ENCODE measurements at places on chromosomes 11 and 22.

DNA sequence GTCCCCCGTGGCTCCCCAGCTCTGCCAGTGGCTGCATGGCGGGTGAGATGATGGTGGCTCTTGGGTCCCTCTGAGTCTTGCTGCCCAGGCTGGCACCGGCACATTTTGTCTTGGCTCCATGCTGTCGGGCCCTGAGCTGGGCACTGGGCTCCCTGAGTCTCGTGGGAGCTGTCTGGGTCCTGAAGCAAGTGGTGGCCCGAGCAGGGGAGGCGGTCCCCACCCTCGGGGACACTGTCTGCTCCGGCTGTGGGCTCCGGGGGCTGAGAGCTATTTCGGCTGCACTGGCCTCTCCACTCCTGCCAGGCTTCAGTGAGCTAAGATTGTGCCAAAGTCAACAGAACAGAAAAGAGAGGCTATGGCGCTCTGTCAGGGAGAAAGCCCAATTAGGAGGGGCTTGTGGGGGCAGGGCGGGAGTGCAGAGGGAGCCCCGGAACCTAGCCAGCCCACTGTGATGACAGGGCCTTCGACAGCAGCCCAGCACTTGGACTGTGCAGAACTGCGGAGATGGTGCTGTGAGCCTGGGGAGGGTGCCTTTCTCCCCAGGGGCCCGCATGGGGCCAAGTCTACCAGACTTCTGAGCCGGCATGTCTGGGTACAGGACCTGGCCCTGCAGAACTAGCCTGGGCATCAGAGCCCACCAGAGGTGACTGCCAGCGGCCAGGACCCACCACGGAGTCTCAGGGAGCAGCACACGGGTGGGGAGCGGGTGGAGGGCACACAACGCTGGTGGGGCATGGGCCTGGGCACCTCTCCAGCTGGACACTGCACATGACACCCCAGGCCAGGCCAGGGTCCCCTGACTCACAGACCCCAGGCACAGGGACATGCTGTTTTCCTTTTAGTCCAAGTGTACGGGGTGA, 38.0 kb downstream of the RTN4R start:
- DNase-seq = no peak

- DNase-seq = peak; percentile 37
These were observed 53.0 kb downstream of the SIK3 start for GRCh38 chr11:117045196-117045595.

- DNase-seq = no peak
These were observed 18.4 kb downstream of the SELENOO start for GRCh38 chr22:50218996-50219727.

DNA sequence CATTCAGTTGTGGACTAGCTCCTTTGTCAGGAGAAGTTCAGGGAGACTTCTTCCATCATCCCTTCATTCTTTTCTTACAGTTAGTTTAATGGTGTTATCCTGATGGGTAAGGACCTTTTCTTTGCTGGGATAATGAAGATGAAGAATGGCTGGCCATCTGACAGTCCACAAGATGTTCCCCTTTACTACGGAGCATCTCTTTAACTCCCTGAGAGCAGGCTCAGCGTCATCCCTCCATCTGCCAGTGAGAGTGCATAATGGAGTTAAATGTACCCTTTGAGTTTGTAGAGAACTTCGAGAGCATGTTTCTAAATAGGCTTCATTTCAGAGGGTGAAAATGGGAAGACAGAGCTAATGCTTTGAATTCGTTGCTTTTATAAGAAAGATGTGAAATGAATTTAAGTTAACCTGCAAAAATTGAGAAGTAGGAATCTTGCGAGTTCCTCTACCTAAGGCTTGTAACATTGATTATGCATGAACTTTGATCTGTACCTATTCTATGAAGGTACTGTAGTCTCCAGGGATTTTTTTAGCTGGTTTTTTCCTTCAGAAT, 1.7 kb downstream of the EP300 start:
- DNase-seq = no peak

DNA sequence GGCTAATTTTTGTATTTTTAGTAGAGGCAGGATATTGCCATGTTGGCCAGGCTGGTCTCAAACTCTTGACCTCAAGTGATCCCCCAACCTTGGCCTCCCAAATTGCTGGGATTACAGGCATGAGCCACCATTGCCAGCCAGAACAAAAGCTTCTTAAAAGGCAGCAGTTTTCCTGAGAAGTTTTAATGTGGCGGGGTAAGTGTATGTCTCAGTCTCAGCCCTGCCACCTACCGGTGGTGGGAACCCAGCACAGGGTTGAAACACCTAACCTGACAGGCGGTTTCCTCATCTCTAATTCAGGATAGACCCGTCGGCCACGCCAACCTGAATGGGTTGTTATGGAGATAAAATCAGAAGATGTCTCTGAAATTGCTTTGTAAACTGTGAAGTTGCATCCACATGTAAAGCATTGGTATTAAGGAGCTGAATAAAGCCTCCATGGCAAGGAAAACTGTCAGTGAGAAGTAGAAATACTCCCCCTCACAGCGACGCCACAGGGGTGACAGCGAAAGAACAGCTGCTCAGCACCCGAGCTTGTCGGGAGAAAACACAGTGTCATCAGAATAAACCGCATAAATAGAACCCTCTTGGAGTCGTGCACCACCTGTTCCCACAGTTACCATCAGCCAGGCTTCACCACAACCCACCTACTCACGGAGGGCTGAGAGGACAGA, 165.9 kb upstream of the NCAM1 start:
- DNase-seq = no peak

DNA sequence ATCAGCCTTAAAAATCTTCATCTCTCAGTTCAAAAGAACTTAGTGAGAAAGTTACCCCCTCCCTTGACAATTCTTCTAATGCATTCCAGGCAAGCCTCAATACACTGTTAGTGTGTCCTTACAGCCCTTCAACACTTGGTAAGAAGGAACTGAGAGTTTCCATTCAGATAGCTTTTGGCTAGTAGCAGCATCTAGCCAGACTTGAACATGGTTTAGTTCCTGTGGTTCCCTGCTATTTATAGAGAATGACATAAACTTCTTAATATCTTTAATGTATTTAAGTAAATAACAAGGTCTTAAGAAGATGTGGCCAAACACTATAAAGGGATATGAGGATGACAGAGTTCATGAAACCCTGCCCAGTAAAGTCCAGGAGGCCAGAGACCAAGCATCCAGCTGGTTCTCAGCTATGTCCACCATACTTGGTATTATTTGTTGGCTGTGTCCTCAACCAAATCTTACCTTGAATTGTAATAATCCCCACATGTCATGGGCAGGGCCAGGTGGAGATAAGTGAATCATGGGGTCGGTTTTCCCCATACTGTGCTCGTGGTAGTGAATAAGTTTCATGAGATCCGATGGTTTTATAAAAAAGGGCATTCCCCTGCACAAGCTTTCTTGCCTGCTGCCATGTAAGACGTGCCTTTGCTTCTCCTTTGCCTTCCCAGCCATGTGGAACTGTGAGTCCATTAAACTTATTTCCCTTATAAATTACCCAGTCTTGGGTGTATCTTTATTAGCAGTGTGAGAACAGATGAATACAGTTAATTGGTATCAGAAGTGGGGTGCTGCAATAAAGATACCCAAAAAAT, 132.4 kb downstream of the LARGE1 start:
- DNase-seq = no peak

- DNase-seq = peak; percentile 97
These were observed 89.3 kb downstream of the ARHGAP42 start for GRCh38 chr11:100776212-100776896.

DNA sequence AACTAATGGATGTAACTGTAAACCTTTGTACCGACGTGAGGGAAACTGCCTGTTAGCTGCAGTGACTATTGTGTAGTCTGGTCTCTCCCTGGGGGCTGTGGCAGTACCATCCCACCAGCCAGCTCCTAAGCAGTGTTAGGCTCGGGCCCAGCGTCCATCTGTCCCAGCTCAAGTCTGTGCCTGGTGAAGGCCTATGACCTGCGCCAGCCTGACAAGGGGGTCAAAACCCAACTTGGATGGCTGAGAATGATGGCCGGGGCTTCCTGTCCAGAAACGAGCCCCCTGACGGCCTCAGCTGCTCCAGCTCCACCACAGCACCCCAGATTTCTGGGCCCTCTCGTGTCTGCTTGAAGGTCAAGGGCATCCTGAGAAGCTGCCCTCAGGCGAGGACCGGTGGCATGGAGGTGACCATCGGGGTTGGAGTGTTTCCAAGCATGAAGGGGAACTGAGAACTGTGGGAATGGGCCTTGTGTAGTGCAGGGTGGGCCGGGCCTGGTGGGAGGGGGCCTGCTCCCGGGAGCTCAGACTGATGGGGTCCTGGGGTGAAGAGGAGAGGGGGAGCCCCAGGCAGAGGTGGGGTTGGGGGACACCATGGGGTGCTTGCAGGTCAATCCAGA, 14.3 kb upstream of the SPI1 start:
- no peak for DNase-seq

DNA sequence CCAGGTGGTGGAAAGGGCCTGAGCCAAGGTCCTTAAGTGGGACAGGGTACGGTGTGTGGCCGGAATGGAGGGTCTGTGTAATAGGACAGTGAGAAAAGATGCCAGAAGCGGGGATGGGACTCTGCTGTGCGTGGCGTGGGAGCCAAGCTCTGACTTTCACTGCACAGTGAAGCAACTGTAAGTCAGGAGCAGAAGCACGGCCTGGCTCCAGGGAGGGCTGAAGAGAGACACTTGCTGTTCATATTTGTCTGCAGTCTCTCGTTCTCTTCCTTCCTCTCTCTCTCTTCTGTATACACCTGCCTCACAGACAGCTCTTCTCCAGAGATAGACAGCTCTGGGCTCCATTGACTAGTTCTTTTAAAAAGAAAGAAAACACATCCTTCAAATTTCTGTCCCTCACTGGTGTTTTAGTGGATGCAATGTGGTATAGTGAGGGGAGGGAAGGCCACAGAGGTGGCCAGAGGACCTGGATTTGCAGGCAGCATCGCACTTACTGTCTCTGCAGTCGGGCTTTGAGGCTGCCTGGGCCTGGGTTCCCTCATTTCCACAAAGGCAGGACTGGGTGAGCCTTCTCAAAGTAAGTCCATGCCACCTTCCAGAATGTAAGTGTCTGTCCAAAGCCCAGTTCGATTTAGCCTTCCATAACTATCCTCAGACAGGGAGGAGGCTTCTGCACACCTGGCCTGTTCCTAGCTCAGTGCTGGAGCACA, 2.1 kb downstream of the IL17RA start:
- DNase-seq = no peak

- DNase-seq = no peak
These were observed 61.3 kb downstream of the MN1 start for GRCh38 chr22:27740202-27740748.

- DNase-seq = no peak
These were observed 28.7 kb upstream of the RTL6 start for GRCh38 chr22:44526779-44527126.

DNA sequence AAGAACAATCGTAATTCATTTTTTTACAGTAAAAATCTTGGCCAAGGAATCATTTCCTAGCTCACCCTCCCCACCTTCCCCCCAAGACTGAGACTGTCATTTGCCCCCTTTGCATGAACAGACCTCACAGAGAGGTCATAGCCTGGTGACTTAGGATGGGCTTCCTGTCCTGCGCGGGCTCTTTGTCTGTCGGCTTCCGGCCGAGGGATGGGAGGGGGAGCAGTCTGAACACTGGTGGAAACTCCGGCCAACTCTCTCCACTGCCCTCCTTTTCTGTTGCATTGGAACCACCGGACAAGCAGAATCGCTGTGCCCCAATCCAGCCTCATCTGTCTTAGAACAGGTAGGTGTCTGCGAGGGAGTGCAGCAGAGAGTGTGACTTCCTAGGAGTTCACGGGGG, 41.7 kb downstream of the TEAD1 start:
- DNase-seq = no peak

- no peak for DNase-seq
These were observed 378.3 kb downstream of the BRD1 start for GRCh38 chr22:49449377-49449776.

- no peak for DNase-seq
These were observed 69.7 kb upstream of the SLC6A5 start for GRCh38 chr11:20529757-20530156.

- no peak for DNase-seq
These were observed 22.8 kb downstream of the GRAP2 start for GRCh38 chr22:39923696-39924095.

GRCh38 chr11:6538945-6539344, 41.9 kb downstream of the DNHD1 start:
- DNase-seq = no peak

DNA sequence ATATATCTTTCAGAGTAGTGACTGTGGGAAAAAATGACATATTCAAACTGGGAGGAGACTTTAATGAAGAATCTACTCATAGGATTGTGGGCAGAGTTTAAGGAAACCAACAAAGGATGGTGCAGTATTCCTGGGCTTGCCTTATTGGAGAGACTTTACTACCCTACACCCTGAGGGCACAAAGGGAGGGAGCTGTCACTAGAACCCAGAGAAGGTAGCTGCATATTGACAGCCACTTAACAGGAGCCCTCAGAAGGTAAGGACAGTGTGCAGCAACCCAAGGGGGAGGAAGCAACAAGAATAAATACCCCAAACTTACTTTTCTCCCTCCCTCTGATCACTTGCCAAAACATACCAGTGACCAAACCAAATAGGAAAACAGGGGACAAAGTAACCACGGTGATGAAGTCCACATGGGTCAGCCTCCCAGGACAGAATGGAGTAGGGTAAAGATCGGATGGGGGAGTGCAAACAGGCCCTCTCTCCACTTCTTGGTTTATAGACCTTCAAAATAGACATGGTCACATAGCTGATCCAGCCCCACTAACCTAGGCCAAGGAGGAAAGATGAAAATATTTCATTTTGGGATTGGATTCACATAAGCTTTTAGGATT, 121.8 kb upstream of the SESN3 start:
- no peak for DNase-seq

GRCh38 chr22:42964994-42965699, 49.8 kb downstream of the PACSIN2 start:
- peak; percentile 34 for DNase-seq

DNA sequence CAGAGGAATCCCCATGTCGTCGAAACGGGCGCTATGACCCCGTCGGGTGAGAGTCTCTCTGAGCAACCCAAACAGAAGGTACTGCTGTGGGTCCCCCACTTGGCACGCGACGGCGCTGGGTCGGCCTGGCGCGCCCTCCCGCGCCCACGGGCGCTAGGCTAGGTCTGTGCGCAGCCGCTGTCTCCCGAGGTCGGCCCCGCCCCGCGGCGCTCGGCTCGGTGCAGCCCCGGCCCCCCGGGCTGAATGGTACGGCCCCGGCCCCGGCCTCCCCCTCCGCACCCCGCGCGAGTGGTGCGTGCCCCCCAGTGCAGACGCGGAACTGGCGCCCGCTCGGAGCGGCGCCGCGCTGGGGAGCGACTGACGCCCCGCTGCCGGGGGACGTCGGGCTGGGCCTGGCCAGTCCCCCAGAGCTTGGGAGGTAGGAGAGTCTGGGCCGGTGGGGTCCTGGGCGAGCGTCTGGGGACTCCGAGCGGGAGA, at the start of gene MADD:
Gene MADD (plus strand): TSS at position 305 of the 477 bp plus-strand sequence.
- peak; percentile 48 for DNase-seq

DNA sequence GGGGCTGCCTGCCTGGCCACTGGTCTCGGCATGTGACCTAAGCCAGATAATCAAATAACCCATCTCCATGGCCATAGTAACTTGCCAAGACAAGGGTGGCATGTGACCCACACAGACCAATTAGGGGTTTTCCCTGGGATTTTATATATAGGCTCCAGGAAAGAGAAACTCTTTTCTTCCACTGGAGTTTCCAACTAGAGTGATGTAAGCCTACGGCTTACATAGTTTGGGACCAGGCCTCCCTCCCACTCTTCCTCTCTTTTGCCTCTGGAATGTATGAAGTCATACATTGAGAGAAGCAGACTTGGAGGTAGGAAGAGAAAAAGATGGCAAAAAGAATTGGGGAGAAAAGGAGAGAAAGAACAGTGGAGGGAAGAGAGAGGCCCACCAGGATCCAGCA, 84.6 kb upstream of the LDLRAD3 start:
- DNase-seq = peak; percentile 4

Data from RCC 7860 (cell line).